NCI-H2171 treated with DMSO at 0.1 percent for 48 hours (cell line): ENCODE measurements at places on chromosomes 12 and 14.
A peak's percentile ranks its signal among the peaks of the same experiment; 100 is the strongest.

DNA sequence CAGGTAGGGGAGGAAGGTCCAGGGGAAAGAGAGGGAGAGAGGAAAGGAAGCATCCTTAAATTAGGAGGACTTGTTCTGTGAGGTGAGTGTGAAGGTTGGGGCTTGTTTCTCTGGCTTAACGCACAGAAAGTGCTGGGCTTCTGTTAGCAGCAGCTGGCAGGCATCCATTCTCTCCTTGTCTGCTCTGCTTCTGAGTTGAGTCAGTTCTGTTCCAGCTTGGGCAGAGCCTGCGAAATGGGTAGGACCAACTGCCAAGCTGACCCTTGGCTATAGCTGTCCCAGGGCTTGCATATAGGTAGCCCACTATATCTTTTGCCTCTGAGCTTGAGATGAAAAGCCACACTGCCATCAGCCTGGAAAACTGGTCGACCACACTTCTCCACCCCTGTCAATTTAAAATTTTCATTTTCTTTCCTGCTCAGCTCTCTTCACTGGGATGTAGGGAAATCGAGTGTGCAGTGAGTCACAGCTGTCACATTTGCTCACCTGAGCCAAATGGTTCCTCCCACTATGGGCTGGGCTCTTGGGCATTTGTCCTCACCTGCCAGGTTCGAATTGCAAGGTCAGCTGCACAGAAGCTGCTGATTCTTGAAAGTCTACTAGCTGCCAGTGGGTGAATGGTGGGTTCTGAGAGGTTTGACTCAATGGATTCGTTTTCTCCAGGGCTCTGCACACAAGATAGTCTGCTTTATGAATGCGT lies 256.4 kb upstream of the PWP1 start:
- no peak for DNase-seq

- no peak for DNase-seq
Observed at GRCh38 chr12:124390442-124391097, 95.7 kb downstream of the RFLNA start.

DNA sequence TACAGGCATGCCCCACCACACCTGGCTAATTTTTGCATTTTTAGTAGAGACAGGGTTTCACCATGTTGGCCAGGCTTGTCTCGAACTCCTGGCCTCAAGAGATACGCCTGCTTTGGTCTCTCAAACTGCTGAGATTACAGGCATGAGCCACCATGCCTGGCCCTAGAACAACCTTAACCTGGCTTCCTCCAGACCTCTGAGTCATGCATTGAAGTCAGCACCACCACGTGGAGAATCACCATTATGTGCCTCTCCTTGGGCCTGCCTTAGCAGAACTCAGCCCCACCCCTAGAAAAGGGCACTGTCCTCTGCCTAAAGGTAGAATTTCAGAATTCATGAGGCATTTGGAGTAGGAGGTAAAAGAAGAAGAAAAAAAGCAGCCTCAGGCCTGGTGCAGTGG lies 49.0 kb downstream of the LIMA1 start:
- no peak for DNase-seq

DNA sequence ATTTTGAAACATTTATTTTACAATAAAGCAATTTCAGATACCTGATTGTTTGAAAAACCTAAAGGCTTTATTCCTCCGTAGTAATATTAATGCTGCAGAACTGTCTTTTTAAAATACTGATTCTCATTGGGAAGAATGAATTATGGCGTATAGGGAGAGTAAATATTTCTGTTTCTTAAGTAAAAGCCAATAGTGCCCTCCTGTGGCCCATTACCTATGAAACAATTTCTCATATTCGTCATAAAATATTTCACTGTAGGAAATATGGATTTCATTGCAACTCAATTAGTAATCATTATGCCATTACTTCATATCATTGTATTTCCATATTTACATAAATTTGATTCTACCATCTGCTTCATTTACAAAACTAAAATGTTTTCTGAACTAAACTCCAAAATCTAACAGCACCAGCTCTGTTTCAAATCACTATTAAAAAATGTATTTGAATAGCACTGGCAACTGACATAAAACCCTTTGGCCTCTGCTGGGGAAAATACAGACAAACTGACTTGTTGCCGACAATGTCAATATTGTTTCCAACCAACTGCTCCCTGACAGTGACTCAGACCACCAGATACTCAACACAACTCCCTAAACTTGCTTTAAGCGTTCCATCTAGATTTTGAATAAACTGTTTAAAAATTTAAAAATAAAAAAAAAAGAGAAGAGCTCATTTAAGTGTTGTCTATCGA lies 290.3 kb downstream of the NAV3 start:
- peak; percentile 14 for DNase-seq

DNA sequence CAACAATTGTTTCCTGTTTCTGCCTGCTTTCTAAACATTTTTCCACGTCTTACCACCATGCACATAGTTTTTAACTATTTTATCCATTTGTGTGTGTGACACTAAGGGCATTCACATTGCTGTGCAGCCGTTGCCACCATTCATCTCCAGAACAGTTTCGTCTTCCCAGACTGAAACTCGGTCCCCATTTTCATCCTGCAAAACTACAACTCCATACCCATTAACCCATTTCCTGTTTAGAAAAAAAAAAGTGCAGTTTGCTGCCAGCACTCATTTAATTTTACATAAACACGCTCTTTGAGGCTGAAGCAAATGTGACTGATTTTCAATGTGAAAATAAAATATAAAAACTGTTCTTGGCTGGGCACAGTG lies 15.5 kb downstream of the UBC start:
- no peak for DNase-seq

GRCh38 chr14:50398189-50398580 lies 1.5 kb upstream of the CDKL1 start:
- DNase-seq, result no peak

- no peak for DNase-seq
Observed at GRCh38 chr14:38989922-38990546, 113.0 kb downstream of the SEC23A start.

DNA sequence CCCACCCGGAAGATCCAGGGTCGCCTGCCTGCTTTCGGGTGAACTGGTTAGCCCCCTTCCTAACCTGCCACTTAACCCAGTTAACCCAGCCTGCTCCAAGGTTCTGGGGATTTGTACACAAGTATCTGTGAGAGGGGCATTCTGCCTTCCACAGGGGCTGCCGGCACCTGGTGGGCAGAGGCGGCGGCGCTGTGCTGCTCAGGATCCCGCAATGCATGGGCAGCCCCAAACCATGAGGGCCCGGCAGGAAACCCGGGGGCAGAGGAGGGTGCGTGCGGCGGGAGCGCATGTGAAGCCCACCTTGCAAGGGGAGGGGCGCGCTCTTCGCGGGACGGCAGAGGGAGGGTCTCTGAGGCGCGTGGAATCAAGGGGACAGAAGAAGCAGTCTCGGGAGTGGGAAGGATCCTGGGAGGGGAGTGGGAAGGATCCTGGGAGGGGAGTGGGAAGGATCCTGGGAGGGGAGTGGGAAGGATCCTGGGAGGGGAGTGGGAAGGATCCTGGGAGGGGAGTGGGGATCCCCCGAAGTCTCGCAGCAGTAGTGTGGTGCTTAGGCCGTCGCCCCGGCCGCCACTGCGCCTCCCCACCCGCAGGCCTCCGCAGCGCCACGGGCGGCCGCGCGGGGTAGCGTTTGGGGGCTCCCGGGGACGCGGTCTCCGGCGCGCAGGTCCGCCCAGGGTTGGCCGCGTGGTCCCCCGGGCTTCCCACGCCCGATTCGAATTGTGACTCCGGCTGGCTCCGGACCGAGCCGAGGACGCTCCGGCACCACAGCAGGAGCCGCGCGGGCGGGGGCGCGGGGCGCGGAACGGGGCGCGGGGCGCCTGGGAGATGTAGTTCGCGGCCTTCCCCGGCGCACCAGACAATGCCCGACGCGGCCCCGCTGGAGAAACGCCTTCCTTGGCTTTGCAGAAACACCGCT lies 4.9 kb upstream of the MTA1 start:
- peak; percentile 75 for DNase-seq

DNA sequence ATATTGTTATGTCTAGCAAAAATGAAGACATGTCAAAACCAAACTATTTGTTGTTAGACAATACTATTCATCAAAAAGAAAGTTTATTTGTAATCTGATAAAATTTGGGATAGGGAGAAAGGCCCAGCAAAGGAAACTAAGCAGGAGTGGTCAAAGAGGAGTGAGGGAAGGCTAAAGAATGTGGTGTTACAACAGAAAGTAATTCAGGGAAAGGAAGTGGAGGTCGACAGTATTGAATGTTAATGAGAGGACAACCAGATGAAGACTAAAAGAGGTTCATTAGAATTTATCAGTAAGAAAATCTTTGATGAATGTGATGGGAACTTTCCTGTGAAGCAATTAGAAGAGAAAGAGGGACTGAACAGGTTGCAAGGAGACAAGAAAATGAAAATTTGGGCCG lies 33.9 kb downstream of the PLCZ1 start:
- no peak for DNase-seq

GRCh38 chr12:76240281-76240680 lies 107.9 kb downstream of the BBS10 start:
- no peak for DNase-seq

- DNase-seq, result no peak
Observed at GRCh38 chr14:29773990-29774389, 153.7 kb downstream of the PRKD1 start.

GRCh38 chr14:75967866-75968265 lies 13.9 kb downstream of the TGFB3 start:
- DNase-seq, result no peak

DNA sequence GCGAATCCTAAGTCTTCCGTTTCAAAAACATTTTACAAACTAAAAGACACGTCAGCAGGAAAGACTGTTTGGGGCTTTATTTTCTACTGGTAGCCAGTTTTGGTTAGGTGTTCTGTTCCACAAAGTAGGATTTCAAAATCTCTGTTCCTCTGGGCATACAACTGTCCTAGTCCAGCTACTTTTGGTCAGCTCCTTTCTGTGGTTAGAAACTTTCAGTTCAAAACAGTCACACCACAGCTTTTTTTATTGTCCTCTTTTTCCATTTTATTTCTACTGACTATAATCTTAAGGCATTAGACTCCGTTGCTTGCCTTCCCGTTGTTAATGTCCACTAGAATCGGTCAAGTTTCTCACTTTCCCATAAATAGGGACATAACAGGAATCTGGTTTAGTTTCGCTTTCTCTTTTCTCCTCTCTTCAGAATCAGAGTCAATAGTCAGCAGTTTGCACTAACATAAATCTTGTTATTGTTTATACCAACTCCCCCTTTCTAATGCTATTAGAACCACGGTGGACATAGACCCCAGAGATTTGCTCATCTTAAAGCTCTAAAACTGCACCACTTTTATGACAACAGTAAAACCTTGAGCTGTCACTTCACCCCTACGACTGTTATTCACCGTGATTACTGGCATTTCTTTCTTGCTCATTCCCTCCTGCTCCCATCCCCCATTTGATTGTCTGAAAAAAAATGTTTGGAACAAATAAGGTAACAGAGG lies 41.5 kb upstream of the NPAS3 start:
- no peak for DNase-seq

DNA sequence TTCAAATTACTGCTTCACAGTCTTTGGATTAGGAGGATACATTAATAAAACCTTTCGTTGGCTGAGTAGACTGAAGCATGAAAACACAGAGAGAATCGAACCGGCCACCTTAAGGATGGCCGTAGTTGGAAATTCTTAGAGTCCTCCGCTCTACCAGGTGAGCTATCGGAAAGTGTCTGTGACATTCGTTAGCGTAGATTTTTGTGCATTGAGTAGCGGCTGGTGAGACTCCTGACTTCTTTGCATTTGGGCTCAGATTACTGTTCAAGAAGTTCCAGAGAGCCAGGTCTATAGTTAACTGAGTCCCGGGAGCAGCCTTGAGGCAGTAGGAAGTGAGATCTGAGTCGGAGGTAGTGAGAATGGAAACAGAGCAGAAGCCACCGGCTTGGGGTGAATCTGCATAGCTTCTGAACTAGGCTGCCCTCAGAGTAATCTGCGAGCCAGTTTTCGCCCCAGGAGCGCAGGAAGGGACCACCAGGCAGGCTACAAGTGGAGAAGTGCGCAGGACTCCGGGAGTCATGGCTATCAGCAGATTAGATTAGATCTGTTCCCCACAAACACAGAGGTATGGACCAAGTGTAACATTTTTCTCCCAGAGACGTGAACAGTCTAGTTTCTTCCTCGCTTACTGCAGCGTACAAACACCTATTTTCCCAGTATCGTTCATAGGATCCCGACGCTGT lies 11.0 kb downstream of the OR6S1 start:
- no peak for DNase-seq

- DNase-seq, result no peak
Observed at GRCh38 chr12:72077111-72077820, 138.6 kb downstream of the TPH2 start.

- DNase-seq, result no peak
Observed at GRCh38 chr14:104774453-104775072, 21.0 kb downstream of the AKT1 start.

DNA sequence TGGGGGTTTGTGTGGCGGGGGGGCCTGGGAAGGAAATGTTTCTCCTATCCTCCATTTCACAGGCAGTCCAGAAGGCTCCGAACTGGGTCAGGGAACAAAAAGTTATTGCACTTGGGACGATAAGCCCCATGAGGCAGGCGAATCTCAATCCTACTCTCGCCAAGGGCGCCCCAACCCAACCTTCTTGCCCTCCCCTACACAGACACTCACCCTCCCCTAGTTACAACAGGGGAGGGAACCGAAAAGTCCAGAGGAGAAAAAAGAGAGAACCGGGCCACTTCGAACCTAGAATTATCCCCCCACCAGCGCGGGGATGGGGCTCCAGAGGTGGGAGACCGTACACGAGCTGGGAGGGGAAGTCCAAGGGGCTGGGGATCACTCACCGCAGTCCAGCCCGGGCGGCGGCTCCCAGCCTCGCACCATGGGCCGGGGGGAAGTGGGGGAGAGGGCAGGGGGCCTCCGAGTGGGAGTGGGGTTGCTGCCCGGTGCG lies 357 bp downstream of the HOMEZ start:
- DNase-seq, result no peak

DNA sequence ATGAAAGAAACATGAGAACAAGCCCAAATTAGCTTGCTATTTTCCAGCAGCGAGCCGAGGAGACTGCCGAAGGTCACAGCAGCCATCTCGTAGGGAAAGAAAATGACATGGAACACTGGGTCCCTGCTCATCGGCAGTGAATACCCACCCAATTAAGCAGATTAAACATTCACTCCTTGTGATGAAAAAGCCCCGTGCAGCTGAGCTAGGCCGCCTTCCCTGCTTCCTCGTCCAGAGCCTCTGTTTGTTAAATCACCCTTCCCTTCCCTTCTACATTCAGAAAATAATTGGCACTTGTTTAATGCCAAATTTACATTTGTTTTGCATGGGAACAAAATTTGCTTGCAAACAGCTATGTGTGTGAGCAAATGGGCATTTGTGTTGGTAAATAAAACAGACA lies 342.5 kb downstream of the RMST start:
- DNase-seq, result no peak

- DNase-seq, result no peak
Observed at GRCh38 chr12:42792265-42792664, 202.7 kb upstream of the PRICKLE1 start.
